ENCODE measurements at places on chromosomes 3 and 15.

DNA sequence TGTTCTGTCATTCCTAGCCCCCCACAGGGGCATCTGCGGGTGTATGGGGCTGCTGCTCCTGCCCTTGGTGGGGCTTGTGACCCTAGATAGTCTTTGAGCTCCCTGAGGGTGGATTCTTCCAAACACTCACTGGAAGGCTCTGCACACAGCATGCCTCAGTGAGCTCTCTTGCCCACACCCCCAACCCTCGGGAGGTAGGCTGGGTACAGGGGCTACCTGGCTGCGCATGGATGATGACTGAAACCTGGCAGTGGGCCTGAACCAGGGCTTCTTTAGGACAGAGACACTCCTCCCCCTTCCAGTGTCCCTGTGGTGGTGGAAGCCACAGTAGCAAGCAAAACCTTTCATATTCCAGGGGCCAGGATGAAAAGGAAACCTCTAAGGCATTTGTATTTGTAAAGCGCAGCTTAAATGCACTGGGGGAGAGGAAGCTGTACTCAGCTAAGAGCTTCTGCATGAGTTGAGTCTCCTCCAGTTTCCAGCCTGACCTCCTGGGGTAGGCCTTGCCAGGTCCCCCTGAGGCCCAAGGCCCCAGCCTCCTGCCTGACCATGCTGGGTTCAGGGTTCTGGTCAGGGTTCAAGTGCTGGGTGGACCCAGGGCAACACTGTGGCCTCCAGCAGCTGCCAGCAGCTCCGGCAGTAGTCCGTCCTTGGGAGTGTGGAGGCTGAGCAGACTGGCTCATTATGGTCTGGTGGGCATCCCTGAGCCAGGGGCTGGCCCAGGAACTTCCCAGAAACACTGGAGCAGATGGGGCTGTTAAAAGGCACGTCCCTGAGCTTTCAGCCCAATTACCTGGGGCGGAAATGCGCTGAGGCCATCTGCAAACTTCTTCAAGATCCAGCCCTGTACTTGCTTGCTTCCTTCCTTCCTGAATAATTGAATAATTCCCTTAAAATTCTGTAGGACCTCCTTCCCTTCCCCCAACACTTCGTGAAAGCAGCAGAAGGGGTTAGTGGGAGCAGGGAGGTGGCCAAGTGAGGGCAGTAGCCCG, 89.7 kb downstream of the HMG20A start:
- no peak for DNase-seq

GRCh38 chr3:178875836-178876235, 195.8 kb downstream of the ZMAT3 start:
- no peak for DNase-seq

DNA sequence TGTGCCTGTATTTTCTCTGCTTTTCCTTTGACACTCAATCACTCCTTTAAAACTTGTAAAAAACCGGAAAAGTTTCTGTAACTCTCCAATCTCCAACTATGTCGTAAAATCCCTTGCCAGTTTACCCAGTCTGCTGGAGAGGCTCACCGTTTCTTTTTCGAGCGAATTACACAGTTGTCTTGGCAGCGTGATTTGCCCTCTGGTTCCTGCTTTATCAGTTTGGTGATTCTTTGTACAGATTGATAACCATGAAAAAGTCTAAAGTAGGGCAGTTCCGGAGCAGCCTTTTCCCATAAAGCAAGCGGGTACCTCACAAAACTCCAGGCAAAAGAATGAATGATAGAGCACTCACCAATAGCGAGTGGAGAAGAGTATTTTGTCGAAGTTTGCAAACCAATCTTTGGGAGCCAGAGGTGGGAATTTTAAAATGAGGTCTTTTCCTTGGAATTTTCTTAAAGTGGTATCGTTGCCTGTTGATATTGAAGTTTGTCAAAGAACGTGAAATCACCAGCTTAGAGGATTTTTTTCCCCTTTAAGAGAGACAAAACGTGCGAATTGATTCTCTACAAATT, at the start of gene TTC23:
Gene TTC23, minus strand, starts transcription at position 312 of the 572 bp plus-strand sequence. CDS start 20,869 bp downstream, outside the sequence.
- no peak for DNase-seq

GRCh38 chr3:190811775-190812480, 50.6 kb downstream of the GMNC start:
- peak; percentile 24 for DNase-seq

DNA sequence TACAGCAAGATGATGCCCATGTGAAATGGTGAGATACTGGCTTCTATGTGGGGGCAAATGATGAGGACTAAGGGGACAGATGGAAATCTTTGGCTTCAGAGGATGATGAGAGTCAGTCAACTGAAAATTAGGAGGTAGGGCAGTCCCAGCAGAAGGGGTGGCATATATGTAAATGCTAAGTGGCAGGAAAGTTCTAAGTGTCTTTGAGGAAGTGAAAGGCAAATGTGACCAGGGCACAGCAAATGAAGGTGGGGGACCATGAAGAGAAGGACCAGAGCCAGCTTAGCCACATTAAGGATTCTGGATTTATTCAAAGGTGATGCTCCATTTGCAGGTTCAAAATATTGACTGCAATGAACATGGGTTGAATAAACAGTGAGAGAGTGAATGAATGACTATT, 29.2 kb upstream of the LIMD1 start:
- no peak for DNase-seq

GRCh38 chr3:103818800-103819199, 1384.0 kb downstream of the ZPLD1 start:
- DNase-seq, result no peak

- no peak for DNase-seq
These were observed 9.2 kb upstream of the CLEC3B start for GRCh38 chr3:45016916-45017315.

DNA sequence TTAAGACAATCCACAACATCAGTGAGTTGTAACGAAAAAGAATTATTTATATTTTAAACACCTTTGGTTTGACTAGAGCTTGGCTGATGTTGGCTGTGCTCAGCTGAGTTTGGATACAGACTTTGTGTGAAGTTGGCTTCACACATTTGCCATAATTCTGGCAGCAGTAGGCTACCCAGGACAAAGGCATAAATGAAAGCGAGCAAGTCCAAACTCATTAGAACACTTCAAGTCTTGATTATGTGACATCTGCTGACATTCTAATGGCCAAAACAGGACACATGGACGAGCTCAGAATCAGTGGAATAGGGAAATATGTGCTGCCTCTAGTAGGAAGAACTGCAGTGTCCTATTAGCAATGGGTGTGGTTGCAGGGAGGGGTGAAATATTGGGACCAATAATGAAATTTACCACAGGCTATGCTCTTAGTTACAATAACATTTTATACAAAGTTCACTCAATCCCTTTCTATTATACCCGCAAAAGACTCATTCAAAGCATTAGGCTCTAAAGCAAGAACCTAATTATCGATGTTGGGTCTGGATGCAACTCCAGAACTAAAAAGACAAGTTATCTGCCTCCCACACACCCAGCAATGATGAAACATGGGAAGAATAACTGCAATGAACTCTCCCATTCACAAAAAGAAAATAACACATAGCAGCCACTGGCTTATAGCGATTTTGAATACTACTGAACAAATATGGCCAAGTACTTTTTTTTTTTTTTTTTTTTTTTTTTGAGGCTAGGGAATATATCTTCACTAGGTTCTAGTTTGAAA, 493.9 kb upstream of the RASGRP1 start:
- no peak for DNase-seq

- no peak for DNase-seq
These were observed 71.4 kb downstream of the LRRC49 start for GRCh38 chr15:70964058-70964457.

GRCh38 chr3:65483480-65483879, 555.2 kb downstream of the MAGI1 start:
- no peak for DNase-seq

- DNase-seq, result no peak
These were observed 44.6 kb upstream of the SMAD6 start for GRCh38 chr15:66657185-66658020.

GRCh38 chr15:84807228-84807627, 9.9 kb upstream of the ALPK3 start:
- no peak for DNase-seq

DNA sequence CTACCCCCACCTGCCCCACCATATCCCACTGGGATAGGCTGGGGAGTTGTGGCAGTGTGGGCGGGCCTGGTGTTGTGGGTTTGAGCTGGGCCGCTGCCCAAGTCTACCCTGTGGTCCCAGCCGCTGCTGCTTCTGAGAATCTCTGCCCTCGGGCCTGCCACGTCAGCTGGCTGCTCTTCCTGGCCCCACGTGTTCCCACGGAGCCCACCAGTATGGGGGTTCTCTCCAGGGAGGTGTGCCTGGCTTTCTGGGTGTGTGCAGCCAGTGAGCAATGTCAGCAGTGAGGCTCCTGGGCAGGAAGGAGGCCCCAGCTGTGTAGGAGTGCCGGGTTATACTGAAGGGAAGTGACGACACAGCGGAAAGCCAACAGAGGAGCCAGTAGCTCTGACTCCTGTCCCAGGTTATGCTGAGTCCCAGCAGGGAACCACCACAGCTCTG, 10.5 kb downstream of the GNAI2 start:
- peak; percentile 93 for DNase-seq

DNA sequence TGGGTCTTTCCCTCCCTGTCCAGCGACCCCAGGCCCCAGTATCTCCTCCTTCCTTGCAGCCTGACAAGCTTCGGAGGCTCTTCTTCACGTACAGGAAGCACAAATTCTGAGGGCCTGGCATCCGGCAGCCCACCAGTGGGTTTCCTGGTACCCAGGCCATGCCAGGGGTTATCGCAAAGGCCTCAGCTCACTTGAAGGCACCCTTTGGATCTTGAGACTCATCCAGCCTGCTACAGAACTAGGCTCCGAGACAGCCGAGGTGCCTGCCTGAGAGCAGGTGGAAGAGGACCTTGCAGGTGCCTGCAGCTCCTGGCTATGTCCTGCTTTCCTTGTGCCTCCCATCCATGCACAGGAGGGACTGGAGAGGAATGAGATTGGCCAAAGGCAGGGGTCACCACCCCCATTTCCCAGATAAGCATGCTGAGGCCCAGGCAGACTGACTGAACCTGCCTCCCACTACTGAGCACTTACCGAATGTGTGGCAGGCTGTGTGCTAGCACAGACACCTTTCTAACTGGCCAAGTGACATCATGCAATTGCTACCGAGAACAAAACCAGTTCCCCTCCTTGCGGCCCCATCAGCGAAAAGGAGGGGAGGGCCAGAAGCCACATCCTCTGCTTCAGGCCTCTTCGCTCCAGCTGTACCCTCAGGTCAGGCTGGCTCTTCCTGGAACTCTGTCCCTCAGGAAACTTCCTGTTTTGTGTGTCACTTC, 11.2 kb downstream of the SH2D7 start:
- DNase-seq, result peak; percentile 84

GRCh38 chr3:151798466-151798865, 15.4 kb upstream of the AADAC start:
- no peak for DNase-seq

- DNase-seq, result no peak
These were observed 447.8 kb downstream of the MFSD1 start for GRCh38 chr3:159249472-159250174.

DNA sequence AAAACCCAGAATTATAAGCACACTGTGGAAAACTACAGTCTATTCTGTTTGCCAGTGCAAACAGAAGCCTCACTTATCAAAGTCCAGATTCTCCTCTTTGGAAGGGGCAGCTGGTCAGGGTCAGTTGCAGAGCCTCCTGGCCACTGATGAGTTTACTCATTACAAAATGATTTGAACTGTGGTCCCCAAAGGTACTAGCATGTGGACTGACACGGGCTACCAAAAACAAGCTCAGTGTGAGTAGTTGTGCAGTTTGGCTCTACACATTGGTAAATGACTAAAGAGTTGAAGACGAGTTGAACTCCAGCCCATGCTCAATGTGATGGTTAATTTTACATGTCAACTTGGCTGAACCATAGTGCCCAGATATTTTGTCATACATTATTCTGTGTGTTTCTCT, 221.5 kb downstream of the ZIC4 start:
- no peak for DNase-seq

GRCh38 chr3:8519774-8520448, 18.3 kb downstream of the LMCD1 start:
- DNase-seq, result no peak

GRCh38 chr3:66018057-66019033, 20.4 kb downstream of the MAGI1 start:
- DNase-seq, result no peak

- no peak for DNase-seq
These were observed 4.3 kb downstream of the SLC25A38 start for GRCh38 chr3:39387411-39387975.

- no peak for DNase-seq
These were observed 136.0 kb upstream of the RARB start for GRCh38 chr3:25292036-25292435.

DNA sequence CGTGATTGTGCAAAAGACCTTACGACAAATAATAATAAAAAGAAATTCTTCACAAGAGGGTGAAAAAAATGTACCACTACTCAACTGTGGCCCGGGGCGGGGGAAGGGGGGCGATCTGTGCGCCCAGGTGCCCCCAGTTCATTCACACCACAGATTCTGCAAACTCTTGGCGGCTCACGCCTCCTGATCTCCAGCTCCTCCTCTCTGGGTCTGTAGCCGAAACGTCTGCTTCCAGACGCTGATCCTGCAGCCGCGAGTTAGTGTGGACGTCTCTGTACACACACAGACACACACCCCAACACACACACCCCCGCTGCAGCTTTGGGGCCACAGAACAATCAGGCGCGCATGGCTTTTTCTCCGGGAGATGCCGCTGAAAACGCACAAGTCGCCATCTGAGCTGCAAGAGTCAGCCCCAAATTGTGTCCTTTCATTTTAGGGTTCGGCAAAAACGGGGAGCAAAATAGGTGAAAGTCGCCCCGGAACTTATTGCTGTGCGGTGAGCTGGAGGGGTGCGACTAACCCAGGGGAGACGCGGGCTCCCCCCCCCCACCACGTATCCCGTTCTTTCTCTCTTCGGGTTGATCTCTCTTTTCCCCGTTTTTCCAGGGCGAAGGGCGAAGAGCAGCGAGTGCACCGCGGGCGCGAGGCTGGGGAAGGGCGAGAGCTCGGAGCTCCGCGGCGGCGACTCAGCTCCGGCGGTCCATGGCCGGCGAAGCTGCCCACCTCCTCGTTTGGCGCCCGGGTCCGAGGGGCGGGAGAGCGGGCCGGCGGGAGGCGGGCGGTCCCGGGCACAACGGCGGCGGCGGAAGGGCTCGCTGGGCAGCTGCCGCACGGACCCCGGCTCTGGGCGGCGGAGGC, 505 bp upstream of the WNT5A start:
- no peak for DNase-seq

- no peak for DNase-seq
These were observed 357.2 kb downstream of the ZNF385D start for GRCh38 chr3:21393683-21394311.

- peak; percentile 62 for DNase-seq
These were observed 8.1 kb downstream of the EDEM1 start for GRCh38 chr3:5195605-5196004.
